ENCODE measurements at places on chromosomes 16 and 17. TPM values are rescaled to one million over a fixed set of nuclear protein-coding genes. Genes with fewer than 3 reads are reported as not detected.

LRRC46 gene
- total RNA-seq: 3.2 TPM

KRTAP1-1 gene
- not detected for total RNA-seq

CNGB1 gene
- total RNA-seq: not detected

TAC4 gene
- total RNA-seq: not detected

- DNase-seq: no peak
- H3K27ac ChIP-seq: no peak overlapping the region
- no peak overlapping the region for H3K4me3 ChIP-seq
- H3K27me3 ChIP-seq: no peaks in the 10 kb centered on the region
- no peaks in the 10 kb centered on the region for H3K36me3 ChIP-seq
These were observed 37.5 kb downstream of the TLE7 start for GRCh38 chr16:71404364-71404763.

- DNase-seq: no peak
- peaks cover 66% of the 10 kb centered on the region for H3K36me3 ChIP-seq
- no peak overlapping the region for H3K27ac ChIP-seq
These were observed 21.6 kb upstream of the EVPL start for GRCh38 chr17:76048711-76049110.

DNA sequence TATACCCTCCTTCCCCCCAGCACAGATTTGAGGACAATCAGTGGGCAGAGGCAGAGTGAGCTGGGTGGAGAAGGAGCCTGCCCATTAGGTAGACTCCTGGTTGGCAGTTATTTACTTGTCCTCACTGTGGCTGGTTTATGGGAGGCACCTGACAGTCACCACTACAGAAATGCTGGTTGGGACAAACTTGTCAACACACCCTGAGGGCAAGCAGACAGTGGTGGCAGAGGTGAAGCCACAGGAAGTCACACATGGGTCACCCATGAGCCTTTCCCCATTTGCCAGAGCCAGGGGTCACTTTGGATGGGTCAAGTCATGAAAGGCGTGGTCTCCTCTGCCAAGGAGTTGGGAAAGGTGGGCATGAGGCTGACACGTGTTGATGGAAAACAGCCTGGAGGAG is 6.4 kb downstream of the SCNN1G start:
- no peaks in the 10 kb centered on the region for H3K4me1 ChIP-seq
- no peak overlapping the region for H3K27ac ChIP-seq
- no peak overlapping the region for H3K4me3 ChIP-seq
- DNase-seq: no peak

- no peak overlapping the region for H3K27ac ChIP-seq
- no peak for DNase-seq
- no peaks in the 10 kb centered on the region for H3K36me3 ChIP-seq
- no peaks in the 10 kb centered on the region for H3K4me1 ChIP-seq
These were observed 1.6 kb upstream of the GAST start for GRCh38 chr17:41710472-41711090.

- no peak overlapping the region for H3K4me3 ChIP-seq
- DNase-seq: peak; percentile 1
- H3K4me1 ChIP-seq: peaks cover 6% of the 10 kb centered on the region
These were observed 1.3 kb upstream of the CUEDC1 start for GRCh38 chr17:57956291-57957119.

DNA sequence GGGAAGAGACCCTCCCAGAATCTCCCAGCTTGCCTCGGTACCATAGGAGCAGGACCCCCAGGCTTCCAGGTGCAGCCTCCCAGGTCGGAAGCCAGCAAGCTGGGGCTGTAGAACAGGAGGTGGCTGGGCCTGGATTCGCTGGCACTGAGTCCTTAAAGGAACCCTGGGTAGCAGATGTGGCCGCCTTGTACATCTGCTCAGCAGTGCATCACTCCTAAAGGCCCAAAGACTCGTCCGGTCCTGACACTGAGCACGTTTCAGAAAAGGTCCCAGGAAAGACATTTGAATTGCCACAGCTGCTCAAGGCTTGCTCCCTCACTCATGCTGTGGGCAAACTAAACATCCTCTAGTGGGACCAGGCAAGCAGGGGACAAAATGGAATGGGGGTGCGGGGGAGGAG is 172.8 kb downstream of the RAB11FIP4 start:
- no peaks in the 10 kb centered on the region for H3K36me3 ChIP-seq
- H3K4me1 ChIP-seq: peaks cover 75% of the 10 kb centered on the region
- no peak for DNase-seq
- H3K27ac ChIP-seq: peak overlapping the region; percentile 73
- H3K4me3 ChIP-seq: no peak overlapping the region

GRCh38 chr17:76673729-76674128 is 30.2 kb upstream of the ST6GALNAC1 start:
- no peak overlapping the region for H3K4me3 ChIP-seq
- H3K27me3 ChIP-seq: no peaks in the 10 kb centered on the region
- no peaks in the 10 kb centered on the region for H3K36me3 ChIP-seq
- DNase-seq: no peak
- H3K27ac ChIP-seq: no peak overlapping the region

DNA sequence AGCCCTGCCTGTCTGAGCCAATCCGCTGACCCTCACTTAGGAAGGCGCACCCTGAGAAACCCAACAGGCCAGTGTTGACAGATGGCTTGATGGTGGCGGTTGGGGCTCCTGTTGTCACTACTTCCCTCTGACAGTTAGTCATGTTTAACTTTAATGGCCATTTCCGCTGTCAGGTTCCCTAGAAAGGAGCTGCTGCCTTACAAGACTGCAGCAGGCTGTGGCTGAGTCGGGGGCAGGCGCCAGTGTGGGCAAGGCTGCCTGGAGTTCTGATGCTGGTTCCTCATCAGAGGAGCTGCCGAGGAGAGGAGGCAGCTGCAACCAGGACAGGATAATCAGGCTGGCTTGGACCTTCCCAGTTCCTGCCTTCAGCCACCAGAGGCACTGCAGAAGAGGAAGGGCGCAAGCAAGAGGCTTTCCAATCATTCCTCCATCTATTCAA is 223.2 kb upstream of the DYNLRB2 start:
- no peaks in the 10 kb centered on the region for H3K36me3 ChIP-seq
- H3K4me3 ChIP-seq: no peak overlapping the region
- H3K4me1 ChIP-seq: no peaks in the 10 kb centered on the region

GRCh38 chr16:2865651-2866050 is 7.7 kb upstream of the PRSS22 start:
- H3K27ac ChIP-seq: no peak overlapping the region
- no peaks in the 10 kb centered on the region for H3K27me3 ChIP-seq
- no peak for DNase-seq
- peaks cover 6% of the 10 kb centered on the region for H3K4me1 ChIP-seq

DNA sequence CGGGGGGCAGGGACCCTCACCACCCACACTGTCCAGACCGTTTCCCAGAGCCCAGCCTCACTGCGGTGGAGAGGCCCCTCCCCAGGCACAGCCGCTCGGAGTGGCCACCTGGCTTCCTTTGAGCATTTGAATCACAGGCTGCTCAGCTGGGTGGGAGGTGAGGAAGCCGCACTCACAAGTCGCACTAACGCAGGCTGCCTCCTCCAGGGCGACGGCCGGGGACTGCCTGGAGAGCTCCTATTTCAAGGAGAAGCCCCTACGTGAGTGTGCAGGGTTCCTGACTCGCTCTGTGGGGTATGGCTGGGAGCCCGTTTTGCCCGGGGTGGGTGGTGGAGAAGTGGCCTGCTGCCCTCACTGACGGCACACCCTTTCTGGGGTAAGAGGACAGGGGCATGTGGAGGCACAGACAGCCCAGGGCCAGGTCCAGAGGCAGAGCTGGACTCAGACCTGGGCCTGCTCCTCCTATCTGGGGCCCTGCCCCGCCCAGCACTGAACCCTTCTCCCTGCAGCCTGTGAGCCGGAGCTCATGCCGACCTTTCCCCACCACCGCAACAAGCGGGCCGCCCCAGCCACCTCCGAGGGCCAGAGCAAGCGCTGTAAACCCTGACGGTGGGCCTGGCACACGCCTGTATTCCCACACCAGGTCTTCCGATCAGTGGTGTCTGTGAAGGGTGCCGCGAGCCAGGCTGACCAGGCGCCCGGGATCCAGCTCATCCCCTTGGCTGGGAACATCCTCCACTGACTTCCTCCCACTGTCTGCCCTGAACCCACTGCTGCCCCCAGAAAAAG is 6.2 kb downstream of the SPATA2L start:
- peaks cover 32% of the 10 kb centered on the region for H3K36me3 ChIP-seq
- peaks cover 5% of the 10 kb centered on the region for H3K4me1 ChIP-seq
- DNase-seq: no peak
- no peak overlapping the region for H3K27ac ChIP-seq

- H3K4me3 ChIP-seq: no peak overlapping the region
- peaks cover 7% of the 10 kb centered on the region for H3K4me1 ChIP-seq
These were observed 8.0 kb downstream of the AHSP start for GRCh38 chr16:31535737-31536136.

DNA sequence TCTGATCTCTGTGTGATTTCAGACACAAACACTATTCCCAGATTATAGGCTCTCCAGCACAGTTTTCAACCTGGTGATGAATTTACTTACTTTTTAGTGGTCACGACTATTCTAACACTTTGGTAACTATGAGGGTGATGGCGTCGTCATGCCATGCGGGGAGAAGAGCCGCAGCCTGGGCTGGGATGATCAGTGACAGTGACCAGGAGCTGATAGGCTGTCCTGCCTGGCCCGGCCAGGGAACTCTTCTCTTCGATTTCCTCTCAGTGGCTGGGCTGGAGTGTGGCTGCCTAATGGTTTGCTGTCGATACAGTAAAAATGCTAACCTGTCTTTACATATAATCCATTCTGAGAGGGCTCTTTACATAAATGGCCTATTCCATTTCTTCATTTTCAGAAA is 113.1 kb downstream of the IRX3 start:
- no peaks in the 10 kb centered on the region for H3K27me3 ChIP-seq
- no peaks in the 10 kb centered on the region for H3K4me1 ChIP-seq
- H3K4me3 ChIP-seq: no peak overlapping the region
- no peak overlapping the region for H3K27ac ChIP-seq

All from thyroid gland (tissue), 4 donors.